ENCODE measurements at places on chromosomes 12 and 14.

GRCh38 chr14:42480255-42480654 is 873.6 kb downstream of the LRFN5 start:
- no peak for DNase-seq

DNA sequence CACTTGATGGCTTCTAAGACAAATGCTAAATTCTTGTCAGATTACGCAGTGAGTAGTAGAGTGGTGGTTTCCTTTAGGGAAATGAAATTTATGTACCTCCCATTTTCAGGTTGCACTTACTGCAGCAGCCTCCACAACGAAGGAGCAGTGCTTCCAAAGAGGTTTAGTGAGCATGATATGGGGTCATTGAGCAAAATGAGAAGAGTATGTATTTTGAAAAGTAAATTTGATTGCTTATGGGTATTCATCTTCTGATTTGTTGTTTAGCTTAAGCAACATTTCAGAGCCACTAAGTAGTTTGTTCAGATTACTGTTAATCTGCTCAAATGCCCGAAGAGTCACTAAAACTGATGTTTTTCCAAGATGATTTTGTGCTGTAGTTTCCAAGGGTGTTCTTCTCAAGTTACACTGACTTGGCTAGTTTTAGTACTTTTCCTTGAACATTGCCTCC is 493.6 kb downstream of the PCNX1 start:
- DNase-seq = no peak

DNA sequence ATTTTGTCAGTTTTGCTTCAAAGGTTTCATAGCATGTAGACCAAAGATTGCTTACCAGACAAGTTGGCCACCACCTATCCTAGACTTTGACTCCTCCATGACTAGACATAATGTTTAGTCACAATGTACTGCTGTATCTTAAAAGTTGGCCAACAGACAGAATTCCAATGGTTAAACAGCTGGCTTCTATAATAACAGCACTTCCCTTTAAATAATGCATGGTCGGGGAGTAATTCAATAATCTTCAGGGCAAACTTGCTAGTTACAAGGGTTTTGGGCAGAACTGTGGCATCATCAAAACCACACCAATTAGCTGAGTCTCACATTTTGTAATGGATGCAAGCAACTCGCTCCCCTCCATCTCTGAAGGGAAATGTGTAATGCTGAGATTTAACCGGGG is 56.9 kb downstream of the IGF1 start:
- no peak for DNase-seq

DNA sequence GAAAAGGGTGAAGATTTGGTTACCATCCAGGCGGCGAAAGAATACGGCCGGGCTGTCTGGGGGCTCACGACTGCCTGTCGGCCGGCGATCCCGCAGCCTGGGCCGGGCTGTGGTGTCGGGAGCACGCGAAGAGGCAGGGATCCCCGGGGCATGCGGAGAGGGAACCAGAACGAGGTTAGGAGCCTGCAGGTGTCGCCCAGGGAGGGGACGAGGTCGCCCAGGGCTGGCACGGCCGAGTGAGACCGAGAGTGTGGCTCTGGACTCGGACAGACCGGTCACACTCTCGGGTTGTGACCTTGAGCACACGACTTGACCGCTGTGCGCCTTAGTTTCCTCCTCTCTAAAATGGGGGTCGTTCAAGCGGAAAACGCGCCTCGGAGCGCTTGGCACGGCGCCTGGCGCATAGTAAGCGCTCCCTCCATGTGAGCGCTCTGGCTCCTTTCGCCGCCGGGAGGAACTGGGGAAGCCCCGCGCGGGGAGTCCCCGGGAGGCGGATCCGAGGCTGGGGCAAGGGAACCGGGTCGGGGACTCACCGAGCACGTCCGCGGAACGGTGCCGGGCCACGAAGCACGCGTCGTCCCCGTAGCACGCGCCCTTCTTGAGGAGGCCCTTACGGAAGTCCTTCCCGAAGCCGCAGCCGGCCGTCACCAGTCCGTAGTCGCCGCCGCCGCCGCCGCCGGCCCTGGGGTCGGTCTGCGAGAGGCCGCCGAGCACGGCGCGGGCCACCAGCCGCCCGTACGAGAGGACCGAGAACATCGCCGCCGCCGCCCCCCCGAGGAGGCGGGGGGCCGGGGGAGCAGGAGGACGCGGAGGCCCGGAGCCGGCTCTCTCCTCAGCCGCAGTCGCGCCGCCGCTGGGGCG is 612 bp downstream of the PPTC7 start:
- DNase-seq = peak; percentile 44

GRCh38 chr14:95237121-95237957 is 80.0 kb upstream of the DICER1 start:
- DNase-seq = no peak

GRCh38 chr12:11951209-11951608 is 119.5 kb upstream of the BCL2L14 start:
- DNase-seq = no peak

GRCh38 chr12:112848972-112849371 is 57.4 kb downstream of the RPH3A start:
- no peak for DNase-seq

- no peak for DNase-seq
These were observed 53.5 kb downstream of the SLC38A6 start for GRCh38 chr14:61034416-61035120.

GRCh38 chr12:52360663-52361271 is 6.5 kb downstream of the KRT85 start:
- DNase-seq = no peak

DNA sequence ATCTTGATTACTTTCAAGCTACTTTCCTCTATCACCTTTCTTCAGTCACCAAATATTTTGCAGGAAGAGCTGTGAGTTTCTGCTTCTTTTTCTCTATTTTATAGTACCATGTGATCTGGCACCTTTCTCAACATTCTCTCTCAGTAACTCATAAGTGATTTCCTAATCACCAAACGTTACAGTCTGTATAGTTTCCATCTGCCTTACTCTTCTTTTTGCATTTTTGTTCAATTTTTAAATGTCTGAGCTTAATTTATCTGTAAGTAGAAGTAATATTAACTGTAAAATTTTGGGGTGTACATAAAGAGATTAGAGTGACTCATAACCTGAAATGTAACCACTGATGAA is 422.1 kb upstream of the SYT1 start:
- DNase-seq = no peak

DNA sequence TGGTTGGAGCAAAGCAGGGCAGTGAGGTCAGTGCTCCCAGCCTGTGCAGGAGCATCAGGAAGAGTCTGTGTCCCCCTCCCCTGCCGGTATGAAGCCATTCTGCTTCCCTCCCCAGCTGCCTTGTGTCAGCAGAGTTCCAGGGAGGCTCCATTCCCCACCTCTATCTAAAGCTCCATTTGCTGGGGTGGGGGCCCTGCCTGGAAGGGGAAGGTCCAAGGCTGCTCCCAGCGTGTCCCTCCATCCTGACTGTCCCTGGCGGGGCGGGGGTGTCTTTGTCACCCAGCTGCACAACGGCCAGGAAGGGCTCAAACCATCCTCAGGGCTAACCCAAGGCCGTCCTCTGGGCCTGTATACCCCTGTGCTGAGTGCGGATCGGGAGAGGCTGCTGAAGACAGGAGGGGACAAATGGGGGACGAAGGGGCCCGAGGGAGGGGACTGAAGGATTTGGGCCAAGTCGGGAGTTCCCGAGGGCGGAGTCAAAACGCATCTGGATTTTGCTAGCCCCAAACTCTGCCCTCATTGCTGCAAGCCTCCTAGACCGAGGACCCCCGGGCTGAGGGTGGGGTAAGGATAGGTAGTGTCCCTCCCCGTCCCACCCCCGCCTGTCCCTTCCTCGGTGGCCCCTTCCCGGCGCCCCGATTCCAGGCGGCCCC is 748 bp upstream of the ACVRL1 start:
- peak; percentile 76 for DNase-seq

DNA sequence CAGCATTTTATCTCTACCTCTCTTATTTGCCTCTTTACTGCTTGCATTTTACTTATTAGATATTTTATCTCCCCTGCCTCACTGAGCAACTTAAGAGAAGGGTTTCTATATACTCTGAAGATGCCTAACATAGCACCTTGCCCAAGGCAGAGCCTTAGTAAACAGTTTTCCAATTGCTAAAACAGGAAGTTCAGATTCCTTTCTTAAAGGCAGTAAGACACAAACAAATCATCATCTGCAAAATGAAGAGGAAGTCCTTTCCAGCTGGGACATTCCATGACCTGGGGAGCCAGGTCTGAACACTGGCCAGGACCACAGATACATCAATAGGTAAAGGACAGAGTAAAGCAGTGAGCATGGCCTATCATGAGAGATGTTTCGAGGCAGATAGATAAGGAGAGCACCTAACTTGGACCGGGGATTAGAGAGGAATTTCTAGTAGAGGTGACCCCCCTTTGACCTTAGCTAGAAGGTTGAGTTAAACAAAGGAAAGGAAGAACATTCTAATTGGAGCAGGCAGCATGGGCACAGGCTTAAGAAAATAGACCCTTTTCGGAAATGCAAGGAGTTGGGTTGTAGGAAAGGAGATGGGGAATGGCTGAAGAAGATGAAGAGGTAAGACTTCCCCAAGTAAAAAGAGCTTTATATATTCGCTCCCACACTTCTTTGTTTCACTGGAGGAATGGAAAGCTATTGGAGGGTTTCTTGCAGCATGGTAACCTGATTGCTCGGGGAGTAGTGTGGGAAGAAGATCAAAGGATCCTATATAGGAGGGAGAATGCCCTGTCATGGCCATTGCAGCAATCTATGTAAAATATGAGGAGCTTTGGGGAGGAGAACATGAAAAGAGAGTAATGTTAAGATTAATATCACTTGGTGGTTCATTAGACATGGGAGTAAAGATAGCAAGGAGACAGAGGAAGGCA is 94.8 kb downstream of the PHLDA1 start:
- DNase-seq = no peak

GRCh38 chr12:30700216-30700900 is 4.7 kb upstream of the IPO8 start:
- no peak for DNase-seq

- no peak for DNase-seq
These were observed 142.2 kb upstream of the FKBP4 start for GRCh38 chr12:2652401-2653081.

GRCh38 chr14:64303471-64303917 is 9.3 kb upstream of the ESR2 start:
- DNase-seq = no peak

DNA sequence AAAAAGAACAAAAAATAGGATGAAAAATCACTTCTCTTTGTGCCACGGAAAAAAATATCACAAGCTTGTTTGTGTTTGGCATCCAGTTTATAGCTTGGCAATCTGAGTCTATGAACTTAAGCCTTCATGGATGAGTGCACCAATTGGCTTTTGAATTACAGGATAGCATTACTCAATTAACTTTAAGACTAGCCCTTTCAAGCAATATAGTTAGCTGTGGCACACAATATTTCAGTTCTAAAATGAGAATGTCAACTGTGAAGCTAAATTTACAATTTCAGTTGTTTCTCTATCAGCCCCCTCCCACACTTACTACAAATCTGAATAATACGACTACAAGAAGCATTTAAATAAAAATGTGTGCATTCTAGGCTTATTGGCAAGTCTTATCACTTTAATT is 8.3 kb downstream of the RERG start:
- no peak for DNase-seq

DNA sequence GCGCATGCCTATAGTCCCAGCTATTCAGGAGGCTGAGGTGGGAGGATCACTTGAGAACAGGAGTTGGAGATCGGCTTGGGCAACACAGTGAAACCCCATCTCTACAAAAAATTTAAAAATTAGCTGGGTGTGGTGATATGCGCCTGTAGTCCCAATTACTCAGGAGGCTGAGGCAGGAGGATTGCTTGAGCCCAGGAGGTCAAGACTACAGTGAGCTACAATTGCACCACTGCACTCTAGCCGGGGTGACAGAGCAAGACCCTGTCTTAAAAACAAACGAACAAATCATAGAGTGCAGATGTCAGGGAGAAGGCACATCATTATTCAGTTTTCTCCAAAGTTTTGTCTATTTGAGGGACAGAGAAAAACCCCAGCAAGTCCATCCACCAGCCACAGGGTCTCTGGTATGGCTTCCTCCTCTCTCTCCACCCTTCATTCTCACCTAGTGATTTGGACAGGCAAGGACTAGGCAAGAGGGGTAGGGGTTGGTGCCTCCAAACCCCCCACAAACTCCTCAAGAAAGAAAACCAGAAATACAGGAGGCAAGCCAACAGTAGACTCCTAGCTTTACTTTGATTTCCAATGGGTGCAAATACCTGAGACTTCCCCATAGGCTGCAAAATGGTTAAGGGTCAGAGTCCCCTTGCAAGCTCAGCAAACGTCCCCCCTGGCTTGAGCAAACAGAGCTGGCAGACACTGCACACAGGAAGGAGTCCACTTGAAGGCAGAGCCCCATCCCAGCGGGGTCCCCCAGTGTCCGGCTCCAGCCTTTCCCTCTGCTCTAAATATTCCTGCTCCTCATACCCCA is 26.5 kb upstream of the RPLP0 start:
- DNase-seq = no peak

DNA sequence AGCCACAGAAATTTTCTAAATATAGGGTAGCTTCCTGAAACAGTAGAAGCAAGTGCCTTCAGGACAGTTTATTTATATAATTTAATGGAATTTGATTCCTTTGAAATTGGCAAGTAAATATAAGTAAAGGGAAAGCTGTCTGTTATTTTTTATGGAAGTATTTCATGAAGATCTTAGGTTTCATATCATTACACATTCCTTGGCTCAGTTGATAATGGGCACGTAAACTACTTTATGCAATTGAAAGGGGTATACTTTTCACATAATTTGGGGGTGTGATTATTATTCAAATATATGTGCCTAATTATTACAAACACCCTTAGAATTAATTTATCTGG is 71.1 kb upstream of the RAP1B start:
- DNase-seq = no peak

DNA sequence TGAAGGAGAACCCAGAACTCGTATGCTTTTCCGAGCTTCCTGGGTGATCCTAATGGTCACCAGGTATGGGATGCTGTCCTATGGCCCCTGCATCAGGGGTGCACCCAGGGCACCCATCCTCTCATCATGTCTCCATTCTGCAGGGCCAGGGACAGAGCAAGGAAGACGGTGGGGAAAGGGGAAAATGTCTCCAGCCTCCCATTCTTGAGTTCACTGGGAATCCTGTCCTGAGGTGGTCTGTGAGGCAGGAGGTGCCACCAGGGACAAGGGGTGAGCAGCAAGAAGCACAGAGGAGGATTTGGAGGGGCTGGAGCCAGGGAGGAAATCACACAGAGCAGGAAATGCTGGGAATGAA is 14.9 kb upstream of the SLC6A12 start:
- no peak for DNase-seq

- no peak for DNase-seq
These were observed 58.0 kb downstream of the FAR2 start for GRCh38 chr12:29207120-29207519.

DNA sequence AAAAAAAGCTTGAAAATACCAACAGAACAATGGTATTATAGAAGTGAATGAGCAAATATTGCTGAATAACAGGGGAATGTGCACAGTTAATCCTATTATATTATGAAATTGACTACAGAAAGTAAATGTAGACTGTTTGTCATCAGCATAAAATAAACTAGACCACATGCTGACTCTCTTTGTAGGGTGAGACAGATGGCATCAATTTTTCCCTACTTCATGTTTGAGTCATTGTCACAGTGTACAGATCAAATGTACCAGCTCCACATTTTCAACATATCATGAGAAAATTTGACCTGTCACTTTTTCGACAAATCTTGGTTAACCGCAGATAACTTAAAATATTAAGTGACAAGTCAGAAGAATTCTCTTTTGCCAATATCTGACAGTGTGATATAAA is 421.0 kb downstream of the RPL10L start:
- DNase-seq = no peak

- no peak for DNase-seq
These were observed 8.8 kb upstream of the IFI27 start for GRCh38 chr14:94101748-94102147.

GRCh38 chr14:86790408-86791364 is 1202.3 kb downstream of the GALC start:
- no peak for DNase-seq

- no peak for DNase-seq
These were observed 67.0 kb downstream of the PITPNM2 start for GRCh38 chr12:123083661-123084571.

All from right forelimb (tissue), 1 donor.